Amygdala (tissue), 56 donors: ENCODE measurements at places on chromosomes 2 and 18.

- DNase-seq: no peak
Measured at GRCh38 chr2:197297266-197297665, 13.3 kb downstream of the ANKRD44 start.

GRCh38 chr2:47945046-47945781 is 38.9 kb upstream of the FBXO11 start:
- DNase-seq: no peak

DNA sequence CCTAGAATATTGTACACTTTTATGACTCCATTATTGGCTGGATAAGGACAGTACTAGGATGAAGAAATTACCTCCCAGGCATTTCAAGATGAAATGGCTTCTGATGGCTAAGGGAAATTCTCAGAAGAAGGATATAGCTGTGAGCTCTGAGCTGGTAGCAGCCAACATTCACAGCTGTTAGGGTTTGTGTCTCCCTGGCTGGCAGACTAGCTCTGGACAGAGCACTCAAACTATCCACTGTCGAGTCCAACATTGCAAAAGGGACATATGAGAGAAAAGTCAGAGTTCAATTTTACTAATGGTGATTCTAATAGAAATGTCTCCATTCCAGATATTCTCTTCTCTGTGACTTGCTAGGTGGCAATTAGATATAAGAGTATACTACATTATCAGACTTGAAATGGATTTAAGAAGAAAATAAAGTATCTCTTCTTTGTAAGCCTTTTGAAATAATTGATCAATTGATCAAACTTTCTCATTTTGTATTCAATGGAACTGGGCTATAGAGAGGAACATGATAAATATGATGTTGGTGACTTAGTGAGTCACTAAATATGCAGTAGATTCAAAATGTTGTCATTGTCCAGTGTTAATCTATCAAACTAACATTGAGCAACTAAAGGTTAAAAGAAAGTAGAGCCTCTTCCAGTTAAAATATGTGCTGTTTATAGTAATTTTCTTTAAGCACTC is 1920.3 kb downstream of the SUCLG1 start:
- DNase-seq: no peak

DNA sequence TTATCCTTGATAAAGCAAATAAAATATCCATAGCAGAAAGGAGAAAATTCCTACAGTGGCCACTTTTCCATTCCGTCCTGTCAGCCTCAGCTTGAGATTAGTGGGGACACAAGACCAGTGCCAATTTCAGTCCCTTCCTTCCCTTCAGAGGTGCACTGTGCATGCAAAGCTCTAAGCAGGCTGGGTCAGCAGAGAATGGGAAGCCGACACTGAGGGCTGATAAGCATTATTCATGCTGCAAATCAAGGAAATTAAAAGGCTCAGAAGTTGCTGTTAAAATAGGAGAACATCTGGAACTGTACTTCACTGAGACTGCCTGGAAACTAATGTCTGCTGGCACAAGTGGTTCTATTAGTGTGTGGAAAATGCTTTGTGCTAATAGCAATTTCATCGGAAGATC is 534.3 kb downstream of the ADCYAP1 start:
- DNase-seq: no peak

- no peak for DNase-seq
Measured at GRCh38 chr2:23620841-23621341, 235.9 kb downstream of the KLHL29 start.

GRCh38 chr2:81645745-81646301 is 1341.3 kb upstream of the LRRTM1 start:
- DNase-seq: no peak
